ENCODE measurements at places on chromosomes 12 and 14.
A peak's percentile ranks its signal among the peaks of the same experiment; 100 is the strongest.

DNA sequence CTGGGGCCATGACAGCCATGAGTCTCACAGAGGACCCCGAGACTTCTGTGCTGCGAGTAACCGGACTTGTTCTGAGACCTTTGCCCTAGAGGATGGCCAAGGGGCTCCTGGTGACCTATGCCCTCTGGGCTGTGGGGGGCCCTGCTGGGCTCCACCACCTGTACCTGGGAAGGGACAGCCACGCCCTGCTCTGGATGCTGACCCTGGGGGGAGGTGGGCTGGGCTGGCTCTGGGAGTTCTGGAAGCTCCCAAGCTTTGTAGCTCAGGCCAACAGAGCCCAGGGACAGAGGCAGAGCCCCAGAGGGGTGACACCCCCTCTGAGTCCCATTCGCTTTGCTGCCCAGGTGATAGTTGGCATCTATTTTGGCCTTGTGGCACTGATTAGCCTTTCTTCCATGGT is 2.1 kb downstream of the DNAJC22 start:
- DNase-seq, result no peak

GRCh38 chr12:41437563-41437962 is 249.4 kb downstream of the PDZRN4 start:
- DNase-seq, result peak; percentile 53

DNA sequence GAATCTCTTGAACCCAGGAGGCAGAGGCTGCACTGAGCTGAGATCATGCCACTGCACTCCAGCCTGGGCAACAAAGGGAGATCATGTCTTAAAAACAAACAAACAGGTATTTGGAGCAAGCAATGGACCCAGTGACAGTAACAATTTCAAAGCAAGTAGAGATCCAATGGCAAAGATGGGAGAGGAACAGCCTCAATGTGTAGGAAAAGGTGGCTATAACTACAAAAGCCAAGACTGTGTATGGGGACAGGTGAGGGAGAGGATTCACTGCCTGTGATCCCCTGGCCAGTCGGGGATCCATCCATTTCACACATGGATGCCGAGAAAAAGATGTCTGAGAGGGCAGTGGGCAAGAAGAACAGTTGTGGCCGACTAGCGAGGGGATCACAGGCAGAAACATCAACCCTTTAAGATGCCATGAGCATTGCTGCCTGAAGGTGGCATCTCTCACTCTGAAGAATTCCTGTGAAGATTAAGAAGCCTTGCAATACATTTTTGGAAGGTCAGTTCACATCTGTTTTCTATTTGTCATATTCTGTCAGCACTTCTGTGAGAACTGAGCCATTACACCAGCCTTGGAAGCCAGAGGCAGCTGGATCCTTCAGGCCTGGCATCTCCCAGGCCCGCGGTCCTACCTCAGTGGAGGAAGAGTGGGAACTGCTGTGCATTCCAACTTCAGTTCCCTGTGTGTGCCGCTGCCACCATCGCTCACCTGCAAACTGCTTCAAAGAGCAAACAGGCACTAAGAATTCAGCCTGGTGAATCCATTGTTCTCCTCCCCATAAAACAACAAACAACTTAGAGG is 54.5 kb upstream of the FRS2 start:
- peak; percentile 91 for DNase-seq

GRCh38 chr14:52286661-52287649 is 19.5 kb downstream of the PTGDR start:
- DNase-seq, result no peak

DNA sequence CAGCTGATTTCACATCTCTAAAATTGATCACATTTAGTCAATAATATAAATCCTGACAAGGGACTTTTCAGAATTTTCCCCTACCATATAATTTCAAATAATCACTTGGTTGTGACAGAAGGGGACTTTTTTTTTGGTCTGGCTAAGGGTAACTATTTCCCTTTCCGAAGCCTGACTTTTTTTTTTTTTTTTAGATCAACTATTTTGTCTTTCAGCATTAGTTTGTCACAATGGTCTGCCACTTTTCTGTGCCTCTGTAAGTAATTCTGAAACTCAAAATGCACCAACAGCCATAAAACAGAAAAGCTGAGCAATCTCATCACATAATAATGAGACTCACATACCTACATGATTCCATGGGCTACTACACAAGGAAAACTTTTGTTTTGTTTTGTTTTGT is 266.4 kb downstream of the SSPN start:
- no peak for DNase-seq

- peak; percentile 43 for DNase-seq
These were observed 1.5 kb downstream of the CRACR2A start for GRCh38 chr12:3751151-3752095.

DNA sequence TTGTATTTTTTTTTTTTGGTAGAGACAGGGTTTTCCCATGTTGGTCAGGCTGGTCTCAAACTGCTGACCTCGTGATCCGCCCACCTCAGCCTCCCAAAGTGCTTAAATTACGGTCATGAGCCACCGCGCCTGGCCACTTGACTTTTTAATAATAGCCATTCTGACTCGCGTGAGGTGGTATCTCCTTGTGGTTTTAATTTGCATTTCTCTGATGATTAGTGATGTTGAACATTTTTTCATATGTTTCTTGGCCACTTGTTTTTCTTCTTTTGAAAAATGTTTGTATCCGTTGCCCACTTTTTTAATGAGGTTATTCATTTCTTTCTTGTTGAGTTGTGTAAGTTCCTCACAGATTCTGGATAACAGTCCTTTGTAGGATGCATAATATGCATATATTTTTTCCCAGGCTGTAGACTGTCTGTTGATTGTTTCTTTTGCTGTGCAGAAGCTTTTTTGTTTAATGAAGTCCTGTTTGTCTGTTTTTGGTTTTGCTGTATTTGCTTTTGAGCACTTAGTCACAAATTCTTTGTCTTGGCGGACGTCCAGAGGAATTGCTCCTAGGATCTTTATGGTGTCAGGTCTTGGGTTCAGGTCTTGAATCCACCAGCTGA is 10.3 kb upstream of the PGAM5 start:
- DNase-seq, result no peak

GRCh38 chr12:104790296-104791125 is 167.6 kb downstream of the SLC41A2 start:
- DNase-seq, result peak; percentile 83

GRCh38 chr12:62407587-62407986 is 59.0 kb upstream of the MON2 start:
- DNase-seq, result no peak

DNA sequence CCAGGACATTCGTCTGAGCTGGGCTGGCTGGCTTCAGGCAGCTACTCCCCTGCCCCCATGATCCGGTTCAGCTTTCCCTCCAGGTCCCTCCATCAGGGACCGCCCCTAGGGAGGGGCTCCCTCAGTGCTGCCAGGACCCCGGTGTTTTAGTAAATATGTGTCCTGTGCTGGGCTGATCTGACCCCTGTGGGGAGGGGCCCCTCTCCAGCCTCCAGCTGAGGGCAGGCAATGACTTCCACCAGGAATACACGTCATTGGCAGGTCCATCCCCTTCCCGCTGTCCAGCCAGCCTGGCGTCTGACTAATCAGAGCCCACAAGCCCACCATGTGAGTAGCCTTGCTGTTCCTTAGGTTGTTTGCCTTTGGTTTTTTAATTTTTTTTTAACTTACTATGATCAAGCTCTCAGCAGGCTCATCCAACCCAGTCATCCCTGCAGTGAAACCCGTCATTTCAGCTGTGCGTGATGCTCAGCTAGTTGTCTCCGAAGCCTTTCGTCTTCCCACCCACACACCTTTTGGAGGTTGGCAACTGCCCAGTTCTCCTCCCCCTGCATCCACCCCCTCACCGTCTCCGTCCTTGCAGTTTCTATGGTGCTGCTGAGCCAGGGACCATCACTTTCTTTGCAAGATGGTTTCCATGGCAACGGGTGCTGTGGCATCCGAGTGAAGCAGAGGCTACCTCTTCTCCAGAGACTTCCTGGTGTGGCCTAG is 16.0 kb upstream of the SERPINA4 start:
- DNase-seq, result no peak

DNA sequence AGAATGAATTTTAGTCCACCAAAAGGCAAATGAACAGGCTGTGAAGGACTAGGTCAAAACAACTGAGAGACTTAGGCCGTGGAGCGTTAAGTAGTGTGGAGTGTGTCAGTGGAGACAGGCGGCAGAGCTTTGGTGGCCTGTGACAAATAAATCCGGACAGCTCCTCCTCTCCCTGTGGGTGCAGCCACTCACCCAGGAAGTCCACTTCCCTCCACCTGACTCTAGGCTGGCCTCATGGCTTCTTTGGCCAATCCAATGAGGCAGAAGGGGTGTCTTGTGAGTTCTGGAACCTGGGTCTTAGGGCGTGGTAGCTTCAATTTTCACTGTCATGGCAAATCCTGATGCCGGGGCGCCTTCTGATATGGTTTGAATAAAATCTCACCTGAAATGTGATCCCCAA is 180.9 kb upstream of the C14orf180 start:
- peak; percentile 27 for DNase-seq

DNA sequence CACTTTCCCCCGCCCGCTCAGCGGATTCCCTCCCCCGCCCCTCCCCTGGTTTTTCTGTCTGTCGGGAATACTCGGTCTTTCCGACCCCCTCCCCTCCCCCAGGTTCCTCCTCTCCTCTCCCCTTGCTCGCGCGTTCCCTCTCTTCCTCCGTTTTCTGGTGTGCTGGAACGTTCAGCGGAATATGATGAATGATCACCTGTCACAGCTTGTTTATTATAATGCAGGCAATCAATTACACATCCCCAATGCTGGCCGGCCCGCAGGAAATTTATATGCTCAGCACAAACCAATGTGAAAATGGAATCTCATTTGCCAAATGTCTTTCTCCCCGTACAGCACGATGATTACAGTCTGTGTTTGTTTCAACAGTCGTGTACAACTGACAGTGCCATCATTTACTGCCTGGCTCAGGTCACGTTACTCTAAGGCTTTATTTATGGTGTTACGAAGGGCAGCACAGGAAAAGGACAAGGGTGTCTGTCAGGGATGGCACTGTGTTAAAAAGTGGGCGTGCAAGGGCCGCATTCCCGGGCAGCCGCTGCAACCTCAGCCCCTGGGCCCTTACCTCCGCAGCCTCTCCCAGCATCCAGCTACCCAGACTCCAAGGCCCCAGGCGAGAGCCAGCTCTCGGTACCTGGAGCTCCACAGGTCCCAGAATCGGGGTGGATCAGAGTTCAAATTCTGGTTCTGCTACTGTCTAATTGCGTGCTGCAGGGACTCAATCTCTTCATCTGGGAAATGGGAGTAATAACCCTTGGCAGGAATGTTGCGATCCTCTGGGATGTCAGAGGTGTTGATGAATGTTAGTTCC is 24.7 kb upstream of the MAP1LC3B2 start:
- peak; percentile 81 for DNase-seq

GRCh38 chr14:50008562-50008961 is 107.8 kb downstream of the VCPKMT start:
- DNase-seq, result no peak

- no peak for DNase-seq
These were observed 836 bp downstream of the EVL start for GRCh38 chr14:100065942-100066574.

- DNase-seq, result no peak
These were observed 1119.2 kb upstream of the TMEM132C start for GRCh38 chr12:127147724-127148123.

DNA sequence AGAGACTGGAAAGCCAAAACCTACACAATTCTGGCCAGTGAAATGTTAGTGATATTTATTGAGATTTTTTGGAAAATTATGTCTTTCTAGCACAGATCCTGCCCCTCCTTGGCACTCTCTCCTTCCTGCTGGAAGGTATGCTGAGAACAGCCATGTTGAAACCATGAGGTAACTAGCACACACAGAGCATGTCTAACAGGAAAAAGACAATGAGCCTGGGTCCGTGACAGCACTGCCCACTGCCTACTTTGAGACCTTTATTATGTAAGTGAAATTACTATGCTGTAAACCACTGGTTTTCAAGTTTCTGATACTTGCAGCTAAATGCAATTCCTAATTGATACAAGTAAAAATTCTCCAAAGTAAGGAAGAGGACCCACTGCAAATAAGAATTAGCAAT is 81.6 kb upstream of the SINHCAF start:
- DNase-seq, result no peak

DNA sequence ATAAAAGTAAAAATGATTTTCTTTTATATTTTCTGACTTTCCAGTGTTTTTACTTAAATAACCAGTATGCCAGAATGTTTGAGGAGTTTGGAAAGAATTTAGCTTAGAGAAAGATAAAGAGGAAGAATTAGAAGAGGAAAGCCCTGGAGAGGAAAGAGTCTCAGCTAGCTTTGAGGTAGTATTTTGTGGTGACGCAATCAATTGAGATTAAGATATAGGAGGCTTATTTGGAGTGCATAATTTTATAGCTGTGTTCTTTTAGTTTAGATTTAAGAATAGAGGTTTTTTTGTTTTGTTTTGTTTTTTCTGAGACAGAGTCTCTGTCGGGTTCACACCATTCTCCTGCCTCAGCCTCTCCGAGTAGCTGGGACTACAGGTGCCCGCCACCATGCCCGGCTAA is 18.1 kb downstream of the CLEC2B start:
- no peak for DNase-seq

- peak; percentile 87 for DNase-seq
These were observed 5.4 kb upstream of the ANO4 start for GRCh38 chr12:100789146-100789545.

GRCh38 chr12:122878780-122879612 is 16.9 kb downstream of the VPS37B start:
- peak; percentile 53 for DNase-seq

DNA sequence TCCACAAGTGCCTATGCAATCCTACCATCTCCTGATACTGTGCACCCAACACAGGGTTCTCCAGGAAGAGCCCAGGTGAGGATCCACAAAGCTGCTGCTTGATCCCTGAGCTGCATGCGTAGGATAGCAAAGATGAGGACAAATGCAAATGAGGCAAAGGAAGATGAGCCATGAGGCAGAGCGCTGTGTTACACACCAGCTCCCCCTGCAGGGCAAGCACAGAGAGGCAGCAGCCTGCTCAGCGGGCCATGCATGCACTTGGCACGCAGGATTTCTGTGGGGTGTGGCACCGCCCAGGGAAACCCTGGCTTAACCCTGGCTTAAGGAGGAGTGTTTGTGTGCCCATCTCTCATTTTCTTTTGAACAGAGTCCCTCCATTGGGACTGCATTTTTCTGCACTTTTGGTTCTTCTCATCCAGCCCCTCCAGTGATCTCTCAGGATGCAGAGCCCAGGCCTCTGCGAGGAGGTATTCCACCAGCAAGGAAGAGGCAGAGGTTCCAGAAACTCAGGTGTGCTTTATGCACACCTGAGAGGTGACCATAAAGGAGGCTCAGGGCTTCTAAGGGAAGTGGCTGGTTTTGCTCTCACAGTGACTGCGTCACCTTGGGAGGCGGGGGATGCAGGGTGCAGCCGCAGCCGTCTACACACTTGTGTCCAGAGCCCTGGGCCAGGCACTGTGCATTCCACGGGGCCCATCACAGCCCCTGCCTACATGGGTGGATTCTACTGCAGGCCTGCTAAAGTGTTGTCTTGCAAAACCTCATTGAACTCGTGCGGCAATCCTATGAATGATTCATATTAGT is 973.3 kb upstream of the TMEM132C start:
- DNase-seq, result peak; percentile 86

GRCh38 chr14:93564918-93565317 is 134.2 kb downstream of the UNC79 start:
- no peak for DNase-seq

GRCh38 chr14:92651106-92651757 is 97.2 kb downstream of the LGMN start:
- DNase-seq, result peak; percentile 45

All from islet precursor cell (in vitro differentiated cells).